ENCODE measurements at places on chromosomes 4 and X.

GRCh38 chr4:9988363-9988749, 32.9 kb downstream of the SLC2A9 start:
- DNase-seq = no peak

GRCh38 chrX:55450259-55450658, 1.7 kb upstream of the MAGEH1 start:
- no peak for DNase-seq

GRCh38 chr4:8582436-8582835, 2.2 kb downstream of the GPR78 start:
- no peak for DNase-seq

DNA sequence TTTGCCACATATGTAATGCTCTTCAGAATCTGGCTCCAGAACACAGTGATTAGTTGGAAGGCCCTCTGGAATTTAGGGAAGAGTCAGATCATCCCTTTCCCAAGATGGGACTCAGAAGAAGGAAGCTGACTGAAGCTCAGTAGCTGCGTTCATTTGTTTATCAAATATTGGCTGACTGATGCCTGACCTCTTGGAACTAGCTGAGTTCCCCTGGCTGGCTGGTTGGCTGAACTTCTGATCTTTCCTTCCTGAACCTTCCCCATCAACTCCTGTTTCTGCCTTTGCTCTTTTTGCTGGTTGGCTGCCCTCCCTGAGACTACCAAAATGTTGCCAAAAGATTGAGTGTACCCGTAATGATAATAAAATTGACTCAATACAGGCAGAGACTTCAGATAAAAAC, 866.5 kb upstream of the INTU start:
- no peak for DNase-seq

GRCh38 chr4:67983333-67983732, 20.0 kb upstream of the TMPRSS11A start:
- no peak for DNase-seq

GRCh38 chr4:105191621-105192210, 45.0 kb downstream of the TET2 start:
- no peak for DNase-seq

GRCh38 chr4:175447016-175447415, 365.0 kb downstream of the GPM6A start:
- no peak for DNase-seq

DNA sequence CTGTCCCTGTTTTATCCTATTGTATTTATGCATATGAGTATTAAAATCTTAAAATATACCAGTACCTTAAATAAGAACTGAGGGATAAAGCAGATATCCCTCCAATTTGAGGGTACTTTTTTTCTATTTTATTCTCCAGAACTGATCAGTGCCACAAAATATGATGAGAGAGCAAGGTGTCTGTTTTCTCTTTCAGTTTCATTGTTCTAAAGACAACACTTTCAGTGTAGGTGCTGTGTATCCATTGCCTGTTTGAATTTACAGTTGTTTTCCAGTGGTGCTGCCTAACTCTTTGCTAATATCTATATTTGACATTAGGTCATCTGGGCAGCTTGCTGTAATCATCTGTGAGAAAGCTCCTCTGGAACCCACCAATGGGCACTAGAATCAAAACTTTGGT, 394.7 kb downstream of the IL1RAPL1 start:
- DNase-seq = no peak

DNA sequence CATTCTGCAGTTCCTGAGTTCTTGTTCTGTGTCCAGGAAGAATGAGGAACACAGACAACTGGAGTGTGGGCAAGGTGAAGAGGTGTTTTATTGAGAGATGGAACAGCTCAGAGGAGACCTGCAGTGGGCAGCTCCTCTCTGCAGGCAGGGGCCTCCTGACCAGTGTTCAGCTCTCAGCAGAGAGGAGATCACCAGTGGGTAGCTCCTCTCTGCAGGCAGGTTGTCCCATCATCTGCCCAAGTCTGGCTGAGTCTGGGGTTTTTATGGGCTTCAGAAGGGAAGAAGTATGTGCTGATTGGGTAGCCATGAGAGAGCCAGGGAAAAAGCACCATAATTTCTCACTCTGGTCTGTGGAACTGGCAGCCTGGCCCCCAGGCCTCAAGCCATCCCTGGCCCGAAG, 56.0 kb upstream of the RASGEF1B start:
- DNase-seq = no peak

GRCh38 chrX:37745835-37746217, 34.0 kb upstream of the CYBB start:
- no peak for DNase-seq

- peak; percentile 14 for DNase-seq
These were observed 329.2 kb downstream of the ARHGAP10 start for GRCh38 chr4:148061141-148061481.

GRCh38 chr4:120722655-120723054, 199.9 kb downstream of the PRDM5 start:
- DNase-seq = no peak

DNA sequence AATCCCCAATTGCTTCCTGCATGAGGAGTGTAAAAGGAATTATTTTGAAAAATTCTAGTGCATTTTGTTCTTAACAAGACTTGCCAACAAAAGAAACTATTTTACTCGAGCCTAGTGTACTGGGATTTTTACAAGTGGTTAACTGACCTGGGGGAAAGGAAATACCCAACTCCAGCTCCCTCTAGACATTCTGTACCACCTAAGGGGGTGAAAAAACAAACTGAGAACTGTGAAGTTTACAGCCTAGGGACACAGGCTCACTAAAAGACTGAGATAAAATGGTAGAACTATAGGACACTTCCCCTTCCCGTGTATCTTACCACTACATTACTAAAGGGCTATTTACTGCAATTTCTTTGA, 2.6 kb upstream of the ADH5 start:
- DNase-seq = no peak

DNA sequence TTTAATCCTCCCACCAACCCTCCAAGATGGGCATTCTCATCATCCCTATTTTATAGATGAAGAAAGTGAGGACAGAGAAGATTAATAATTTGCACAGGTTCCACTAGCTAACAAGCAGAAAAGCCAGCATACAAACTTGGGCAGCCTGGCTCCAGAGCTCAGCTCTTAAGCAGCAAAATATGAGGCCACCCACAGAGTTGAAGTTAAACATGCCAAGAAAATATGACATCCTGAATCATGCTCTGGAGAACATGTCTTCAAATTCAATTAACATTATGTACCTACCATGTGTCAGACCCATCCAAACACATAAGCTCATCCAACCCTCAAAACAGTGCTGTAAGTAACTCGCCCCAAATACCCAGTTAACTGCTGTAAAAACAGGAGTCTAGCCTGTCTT, 33.9 kb downstream of the USP46 start:
- no peak for DNase-seq

GRCh38 chr4:121189326-121190215, 25.4 kb upstream of the TNIP3 start:
- DNase-seq = peak; percentile 66

All from CD4-positive, alpha-beta T cell treated with Interleukin-15 for 4 hours (primary cell).